Omental fat pad (tissue), 4 donors: ENCODE measurements at places on chromosomes 1 and 21.

GRCh38 chr1:107254306-107254705, 113.5 kb downstream of the NTNG1 start:
- DNase-seq, result no peak

- no peak for DNase-seq
Measured at GRCh38 chr1:29845910-29846309, 609.6 kb downstream of the PTPRU start.

DNA sequence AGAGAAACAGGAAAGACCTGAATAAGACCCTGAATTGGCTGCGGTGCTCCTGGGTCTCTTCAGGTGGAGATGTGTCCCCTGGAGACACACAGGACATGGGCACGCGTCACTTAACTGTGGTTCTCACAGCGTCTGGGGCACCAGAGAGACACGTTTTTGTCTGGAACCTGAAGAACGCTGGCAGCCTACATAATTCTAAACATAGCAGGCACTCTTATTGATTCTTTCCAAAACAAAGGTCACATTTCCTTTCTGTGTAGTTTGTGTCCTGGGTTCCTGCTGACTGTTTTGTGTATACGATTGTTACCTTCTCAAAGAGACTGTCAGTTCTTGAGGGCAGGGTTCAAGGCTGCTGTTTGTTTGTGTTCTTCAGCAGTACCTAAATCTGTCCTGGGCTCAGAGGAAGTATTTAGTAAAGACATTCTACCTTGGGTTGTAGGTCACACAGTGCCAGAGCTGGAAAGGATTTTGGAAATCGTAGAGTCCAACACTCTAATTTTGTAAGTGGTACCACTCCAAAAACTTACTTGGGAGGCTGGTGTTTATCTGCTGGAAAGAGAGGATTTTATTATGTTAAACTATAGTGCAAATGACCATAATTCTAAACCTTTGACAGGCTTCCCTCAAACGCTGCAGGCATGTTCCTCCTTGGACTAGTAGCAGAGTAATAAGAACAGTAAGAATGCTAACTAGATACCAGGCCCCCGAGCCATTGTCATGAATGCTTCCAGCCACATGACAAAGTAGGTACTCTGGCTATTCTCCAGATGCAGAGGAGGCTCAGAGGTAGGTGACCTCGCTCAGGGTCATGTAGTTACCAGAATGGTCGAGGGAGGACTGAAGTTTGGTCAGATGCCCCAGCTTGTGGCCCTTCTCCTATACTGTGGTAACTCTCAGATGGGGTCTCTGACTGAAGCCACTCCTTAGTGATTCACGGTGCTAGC, 164.3 kb downstream of the DHRS3 start:
- DNase-seq, result no peak

DNA sequence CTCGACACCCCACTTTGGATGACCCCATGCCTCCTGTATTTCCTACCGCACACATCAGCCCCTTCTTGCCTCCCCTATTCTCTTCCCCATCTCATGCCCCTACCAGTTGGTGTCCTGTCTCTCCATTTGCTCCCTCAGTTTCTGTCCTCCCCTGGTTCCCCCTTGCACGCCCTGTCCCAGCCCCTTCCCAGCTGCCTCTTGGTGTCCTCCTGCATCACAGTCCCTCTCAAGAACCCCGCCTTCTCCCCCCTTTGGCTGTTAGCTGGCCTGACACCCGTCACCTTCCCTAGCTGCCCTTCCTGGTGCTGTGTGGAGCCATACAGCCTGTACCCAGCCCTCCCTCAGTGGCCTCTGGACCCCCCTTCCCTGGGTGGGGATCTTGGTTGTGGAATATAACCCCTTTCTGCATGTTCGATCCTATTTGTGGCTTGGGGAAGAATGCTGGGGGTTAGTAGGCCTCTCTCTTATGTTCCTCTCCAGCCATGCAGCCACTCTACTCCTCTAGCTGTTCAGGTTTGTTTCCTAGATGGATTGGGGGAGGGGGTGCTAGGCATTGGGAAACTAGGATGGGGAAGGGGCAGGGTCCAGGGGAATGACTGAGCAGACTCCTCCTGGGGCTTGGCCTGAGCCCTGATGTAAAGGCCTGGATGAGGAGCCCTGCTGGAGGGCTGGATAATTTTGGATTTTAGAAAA, 41.4 kb upstream of the NFASC start:
- no peak for DNase-seq
